ENCODE measurements at places on chromosomes 3 and 15. TPM values are rescaled to one million over a fixed set of nuclear protein-coding genes. Genes with fewer than 3 reads are reported as not detected.

Gene DGKG
- total RNA-seq = 2.4 TPM

Gene PPIP5K1
- total RNA-seq = 10.7 TPM

Gene VGLL3
- total RNA-seq = 27.6 TPM

Gene CSTA
- total RNA-seq = not detected

Gene FHIT
- not detected for total RNA-seq

Gene GUCA1C
- total RNA-seq = not detected

Gene ACKR4
- total RNA-seq = 3.4 TPM

Gene ZBBX
- total RNA-seq = not detected

Gene KNG1
- total RNA-seq = not detected

Gene PAQR5
- 4.8 TPM for total RNA-seq
